Sigmoid colon (tissue), 7 donors: ENCODE measurements at places on chromosomes 7 and 10.
A peak's percentile ranks its signal among the peaks of the same experiment; 100 is the strongest.

- DNase-seq: peak; percentile 35
These were observed 5.6 kb upstream of the LRRC27 start for GRCh38 chr10:132326344-132326889.

DNA sequence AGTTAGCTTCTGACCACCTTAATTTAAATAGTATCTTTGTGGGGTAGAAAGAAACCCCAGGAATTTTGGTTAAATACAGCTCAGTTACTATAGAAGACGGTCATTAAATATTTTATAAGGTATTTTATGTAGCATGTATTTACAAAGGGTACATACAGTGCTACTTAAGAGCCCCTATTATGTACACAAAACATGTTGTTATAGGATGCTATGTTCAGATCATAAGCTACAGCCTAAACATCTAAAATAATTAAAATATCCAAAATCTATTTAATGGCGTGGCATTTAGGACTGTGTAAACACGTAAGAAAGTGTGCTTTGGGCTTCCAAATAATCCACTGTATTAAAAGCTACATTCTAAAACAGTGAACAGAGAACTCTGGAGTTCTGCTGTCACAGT lies 39.4 kb upstream of the DLX5 start:
- DNase-seq: no peak

DNA sequence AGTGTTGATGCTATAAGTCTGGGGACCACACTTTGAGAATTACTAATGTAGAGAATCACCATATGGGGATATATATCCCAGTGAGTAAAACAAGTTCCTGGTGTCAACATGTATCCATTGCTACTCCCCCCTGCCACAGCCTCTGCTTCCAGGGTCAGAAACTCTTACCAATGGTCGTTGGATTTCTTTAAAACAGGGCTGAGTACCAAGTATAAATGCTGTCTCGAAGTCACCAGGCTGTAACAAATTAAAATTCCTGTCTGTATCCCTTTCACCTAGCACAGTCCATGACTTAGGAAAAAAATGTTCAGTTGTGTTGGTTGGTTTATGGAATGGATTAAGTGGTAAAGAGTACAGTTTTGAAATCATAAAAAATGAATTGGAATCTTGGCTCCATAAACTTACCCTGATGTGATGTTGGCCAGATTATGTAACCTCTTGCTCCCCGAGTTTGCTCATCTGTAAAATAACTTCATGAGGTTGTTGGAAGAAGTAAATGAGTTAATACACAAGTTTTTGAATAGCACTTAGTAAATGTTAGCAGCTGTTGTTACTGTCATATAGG lies 364.0 kb upstream of the LRGUK start:
- no peak for DNase-seq

- peak; percentile 92 for DNase-seq
These were observed 424 bp downstream of the EGFR start for GRCh38 chr7:55019191-55019690.

DNA sequence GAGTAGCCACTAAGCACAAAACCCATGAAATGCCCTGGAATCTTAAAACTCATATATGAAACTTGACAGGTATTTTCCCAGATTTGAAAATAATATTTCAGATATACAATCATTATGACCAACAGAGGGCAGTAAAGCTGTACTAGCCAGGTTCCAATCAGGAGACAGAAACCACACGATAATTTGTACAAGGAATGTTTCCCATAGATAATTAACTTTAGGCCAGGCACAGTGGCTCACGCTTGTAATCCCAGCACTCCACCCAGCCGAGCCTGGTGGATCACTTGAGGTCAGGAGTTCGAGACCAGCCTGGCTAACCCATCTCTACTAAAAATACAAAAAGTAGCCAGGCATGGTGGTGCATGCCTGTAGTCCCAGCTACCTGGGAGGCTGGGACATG lies 31.0 kb upstream of the NUB1 start:
- no peak for DNase-seq

GRCh38 chr10:87724789-87725188 lies 65.1 kb downstream of the PAPSS2 start:
- no peak for DNase-seq

DNA sequence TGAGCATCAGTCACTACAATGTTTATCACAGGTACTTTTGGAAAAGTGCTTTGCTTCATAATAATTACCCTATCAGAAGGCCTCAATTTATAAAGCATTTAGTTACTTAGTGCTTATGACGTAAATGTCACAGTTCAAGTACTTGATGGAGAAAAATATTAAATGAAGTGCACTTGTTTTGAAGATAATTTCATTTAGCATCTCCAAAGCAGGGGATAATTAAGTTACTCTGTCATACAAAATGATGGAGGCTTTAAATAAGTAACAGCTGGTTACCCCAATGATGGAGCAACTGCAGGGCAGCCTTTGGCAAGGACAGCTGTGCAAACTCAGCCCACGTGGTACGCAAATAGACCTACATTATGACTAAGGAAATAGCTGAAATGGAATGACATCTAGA lies 768.8 kb downstream of the GRM8 start:
- DNase-seq: no peak

- no peak for DNase-seq
These were observed 147.9 kb downstream of the PFKFB3 start for GRCh38 chr10:6350609-6351008.

DNA sequence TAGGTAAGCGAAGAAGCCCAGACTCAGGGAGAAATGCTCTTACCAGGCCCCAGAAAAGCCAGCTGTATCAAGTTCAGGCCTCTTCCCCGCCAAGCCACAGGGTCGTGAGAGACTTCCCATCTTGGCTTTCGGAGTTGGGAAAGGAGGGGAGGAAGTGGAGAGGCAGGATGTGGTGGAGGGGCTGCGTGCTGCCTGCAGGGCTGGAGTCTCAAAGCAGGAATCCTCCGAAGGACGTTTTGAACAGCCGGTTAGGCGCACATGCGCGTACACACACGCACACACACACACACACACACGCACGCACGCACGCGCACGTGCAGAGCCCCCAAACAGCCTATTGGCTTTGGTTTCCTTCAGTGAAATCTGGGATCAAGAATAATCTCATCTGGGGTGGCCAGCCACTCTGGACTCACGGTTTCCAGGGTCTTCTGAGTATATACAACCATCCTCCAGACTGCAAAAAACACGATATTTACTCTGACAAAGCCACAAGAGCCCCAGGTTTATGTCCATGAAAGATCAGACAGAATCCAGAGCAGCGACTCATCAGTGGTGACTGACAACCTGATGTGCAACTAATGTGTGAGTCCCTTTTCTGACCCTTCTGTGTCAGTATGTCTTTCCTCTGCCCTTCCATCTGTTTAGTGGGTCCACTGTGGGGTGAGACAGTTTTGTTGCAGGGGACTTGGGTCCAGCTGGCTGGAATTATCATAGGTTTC lies 115.0 kb upstream of the ZNF438 start:
- DNase-seq: peak; percentile 78

- DNase-seq: no peak
These were observed 51.7 kb upstream of the ADAM12 start for GRCh38 chr10:126439942-126440341.

DNA sequence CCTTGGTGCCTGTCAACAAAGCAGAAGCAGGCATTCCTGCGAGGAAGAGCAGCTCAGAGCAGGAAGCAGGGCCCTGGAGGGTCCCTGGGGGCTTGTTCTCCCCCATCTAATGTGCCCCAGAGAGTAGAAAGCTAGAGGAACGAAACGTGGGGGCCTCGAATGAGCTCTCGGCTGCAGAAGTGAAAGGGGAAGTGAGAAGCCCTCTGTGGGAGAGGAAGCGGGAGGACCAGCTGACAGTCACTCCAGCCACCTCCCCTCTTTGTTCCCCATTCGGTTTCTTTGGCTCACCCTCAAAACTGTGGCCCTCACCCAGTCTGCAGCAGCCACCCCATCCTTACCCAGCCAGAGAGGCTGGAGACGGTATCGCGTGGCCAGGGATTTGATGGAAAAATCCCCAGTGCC lies 25.0 kb downstream of the C10orf105 start:
- DNase-seq: no peak

- no peak for DNase-seq
These were observed 1.6 kb downstream of the SAMD9L start for GRCh38 chr7:93146472-93147141.

DNA sequence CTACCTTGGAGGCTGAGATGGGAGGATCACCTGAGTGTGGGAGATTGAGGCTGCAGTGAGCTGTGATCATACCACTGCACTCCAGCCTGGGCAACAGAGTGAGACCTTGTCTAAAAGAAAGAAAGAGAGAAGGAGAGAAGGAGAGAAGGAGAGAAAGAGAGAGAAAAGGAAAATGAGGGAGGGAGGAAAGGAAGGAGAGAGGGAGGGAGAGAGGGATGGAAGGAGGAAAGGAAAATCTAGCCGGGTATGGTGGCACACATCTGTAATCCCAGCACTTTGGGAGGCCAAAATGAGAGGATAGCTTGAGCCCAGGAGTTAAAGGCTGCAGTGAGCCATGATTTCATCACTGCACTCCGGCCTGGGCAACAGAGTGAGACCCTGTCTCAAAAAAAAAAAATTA lies 42.9 kb upstream of the GTF2IRD1 start:
- DNase-seq: no peak

DNA sequence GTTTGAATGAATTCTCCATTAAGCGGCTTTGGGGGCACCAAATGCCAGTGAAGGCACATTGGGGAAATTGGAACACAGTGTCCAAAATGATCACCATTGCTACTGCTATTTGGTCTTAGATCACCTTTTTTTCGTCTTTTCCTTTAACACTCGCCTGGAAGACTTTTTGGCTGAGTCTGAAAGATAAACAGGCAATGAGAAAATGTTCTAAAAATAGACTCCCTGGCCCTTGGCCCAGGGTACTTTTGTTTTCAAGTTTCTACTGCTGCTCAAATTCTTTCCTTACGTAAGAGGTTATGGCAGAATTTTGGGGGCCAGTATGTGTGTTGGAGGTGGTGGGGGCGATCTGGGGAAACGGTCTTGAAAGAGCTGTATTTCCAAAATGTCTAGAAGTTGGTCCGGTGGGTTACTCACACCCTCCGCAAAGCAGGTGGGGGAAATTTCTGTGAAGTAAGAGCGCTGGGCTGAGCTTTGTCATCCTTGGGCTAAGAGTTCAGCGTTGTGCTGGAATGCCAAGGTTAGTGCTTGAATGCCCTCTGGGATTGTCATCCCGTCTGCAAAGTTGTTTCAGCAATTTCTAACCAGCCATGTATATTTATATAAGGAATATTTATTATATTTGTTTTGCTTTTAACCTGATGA lies 1.3 kb upstream of the ITPRIP start:
- DNase-seq: peak; percentile 87

GRCh38 chr10:76150139-76150875 lies 718.9 kb downstream of the LRMDA start:
- no peak for DNase-seq
